ENCODE measurements at places on chromosomes 1 and 21.

GRCh38 chr21:32112195-32112594 is 166.7 kb downstream of the MIS18A start:
- no peak for ATAC-seq

- no peak for ATAC-seq
These were observed 53.0 kb downstream of the UMODL1 start for GRCh38 chr21:42124081-42124480.

DNA sequence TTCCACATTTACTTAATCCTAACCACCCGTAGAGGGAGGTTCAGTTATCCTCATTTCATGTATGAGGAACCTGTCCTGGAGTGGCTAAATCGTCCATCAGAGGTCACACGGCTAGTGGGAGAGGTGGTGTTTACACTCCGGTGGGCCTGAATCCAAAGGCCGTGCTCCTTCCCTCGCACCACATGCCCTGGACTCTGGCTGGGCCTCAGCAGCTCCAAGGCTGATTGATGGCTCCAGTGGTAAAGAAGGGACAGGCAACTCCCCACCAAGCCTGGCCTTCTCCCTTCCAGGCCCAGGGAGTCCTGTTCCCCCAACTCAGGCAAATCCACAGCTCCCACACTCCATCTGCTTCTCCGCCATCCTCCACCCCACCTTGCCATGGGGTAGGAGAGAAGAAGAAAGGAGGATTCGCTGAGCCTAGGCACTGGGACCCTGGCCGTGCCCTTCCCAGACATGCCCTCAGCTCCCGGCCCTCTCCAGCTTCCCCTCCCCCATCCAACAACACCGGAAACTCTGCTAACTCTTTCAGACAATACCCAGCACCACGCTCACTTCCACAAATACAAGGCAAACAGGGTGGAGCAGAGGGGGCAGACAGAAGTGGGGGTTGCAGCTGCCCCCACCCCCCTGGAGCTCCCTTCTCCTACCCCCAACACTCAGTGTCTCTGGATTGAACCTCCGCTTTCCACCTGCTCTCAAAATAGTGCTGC is 10.9 kb downstream of the ARHGEF2 start:
- ATAC-seq, result no peak

DNA sequence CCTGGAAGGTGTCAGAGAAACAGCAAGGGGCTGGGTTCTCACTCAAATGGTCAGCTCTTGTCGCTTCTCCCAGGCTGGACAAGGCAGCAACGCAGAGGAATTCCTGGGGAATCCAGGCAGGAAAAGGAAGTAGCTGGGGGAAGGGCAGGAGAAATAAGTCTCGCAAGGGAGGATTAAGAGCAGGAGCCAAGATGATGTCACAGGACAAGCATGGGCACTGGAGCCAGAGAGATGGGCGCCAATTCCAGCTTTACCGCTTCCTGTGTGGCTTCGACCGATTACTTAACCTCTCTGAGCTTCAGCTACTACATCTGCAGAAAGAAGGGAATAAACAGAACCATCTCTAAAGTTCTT is 70.5 kb downstream of the SSBP3 start:
- no peak for ATAC-seq

GRCh38 chr1:174160109-174160473 is 771 bp downstream of the RABGAP1L start:
- ATAC-seq, result no peak

- ATAC-seq, result no peak
These were observed 59.3 kb downstream of the COL18A1 start for GRCh38 chr21:45464309-45464708.

- no peak for ATAC-seq
These were observed 59.2 kb upstream of the SSBP3 start for GRCh38 chr1:54465351-54465811.

Measured in activated CD4-positive, CD25-positive, alpha-beta regulatory T cell treated with anti-CD3 and anti-CD28 coated beads, Interleukin-2, amount 50 U/mL, for 24 hours (primary cell).